ENCODE measurements at places on chromosomes 12 and 14.

GRCh38 chr12:110335481-110336045 lies 54.5 kb downstream of the ATP2A2 start:
- no peak for DNase-seq

GRCh38 chr14:92392711-92393110 lies 69.7 kb downstream of the SLC24A4 start:
- DNase-seq, result no peak

DNA sequence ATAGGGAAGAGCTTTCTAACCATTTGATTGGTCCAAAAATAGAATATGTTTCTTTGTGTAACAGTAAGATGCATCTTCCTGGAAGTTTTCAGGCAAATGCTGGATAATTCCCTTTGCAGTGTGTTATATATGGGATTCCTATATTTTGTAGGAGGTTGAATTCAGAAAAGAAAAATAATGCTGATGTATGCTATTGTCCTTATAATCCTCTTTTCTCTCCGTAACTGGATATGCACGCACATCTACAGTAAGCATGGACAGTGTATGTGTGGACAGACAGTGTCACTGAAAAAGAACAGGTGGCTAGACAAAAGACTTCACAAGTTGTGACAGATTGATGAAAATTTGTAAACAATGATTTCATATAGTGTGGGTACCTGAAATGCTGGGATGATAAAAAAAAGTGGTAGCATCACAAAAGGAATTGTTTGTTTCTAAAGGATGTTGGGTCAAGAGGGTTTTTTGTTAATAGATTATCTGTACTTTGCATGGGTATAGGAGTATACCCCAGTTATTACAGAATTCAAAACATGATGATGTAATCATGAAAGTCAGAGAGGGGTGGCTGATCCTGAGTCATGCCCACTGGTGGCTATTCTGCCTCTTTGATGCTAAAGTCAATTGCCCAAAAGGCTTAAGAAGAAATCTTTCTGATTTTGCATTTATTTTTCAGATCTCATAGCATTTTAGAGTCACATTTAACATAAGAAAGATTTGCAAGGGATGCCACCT lies 160.7 kb upstream of the TMTC1 start:
- no peak for DNase-seq

GRCh38 chr14:49594347-49595091 lies 4.2 kb upstream of the LRR1 start:
- peak; percentile 31 for DNase-seq

- no peak for DNase-seq
Measured at GRCh38 chr12:12007001-12007712, 63.6 kb upstream of the BCL2L14 start.

GRCh38 chr12:127785986-127786590 lies 480.9 kb upstream of the TMEM132C start:
- no peak for DNase-seq

DNA sequence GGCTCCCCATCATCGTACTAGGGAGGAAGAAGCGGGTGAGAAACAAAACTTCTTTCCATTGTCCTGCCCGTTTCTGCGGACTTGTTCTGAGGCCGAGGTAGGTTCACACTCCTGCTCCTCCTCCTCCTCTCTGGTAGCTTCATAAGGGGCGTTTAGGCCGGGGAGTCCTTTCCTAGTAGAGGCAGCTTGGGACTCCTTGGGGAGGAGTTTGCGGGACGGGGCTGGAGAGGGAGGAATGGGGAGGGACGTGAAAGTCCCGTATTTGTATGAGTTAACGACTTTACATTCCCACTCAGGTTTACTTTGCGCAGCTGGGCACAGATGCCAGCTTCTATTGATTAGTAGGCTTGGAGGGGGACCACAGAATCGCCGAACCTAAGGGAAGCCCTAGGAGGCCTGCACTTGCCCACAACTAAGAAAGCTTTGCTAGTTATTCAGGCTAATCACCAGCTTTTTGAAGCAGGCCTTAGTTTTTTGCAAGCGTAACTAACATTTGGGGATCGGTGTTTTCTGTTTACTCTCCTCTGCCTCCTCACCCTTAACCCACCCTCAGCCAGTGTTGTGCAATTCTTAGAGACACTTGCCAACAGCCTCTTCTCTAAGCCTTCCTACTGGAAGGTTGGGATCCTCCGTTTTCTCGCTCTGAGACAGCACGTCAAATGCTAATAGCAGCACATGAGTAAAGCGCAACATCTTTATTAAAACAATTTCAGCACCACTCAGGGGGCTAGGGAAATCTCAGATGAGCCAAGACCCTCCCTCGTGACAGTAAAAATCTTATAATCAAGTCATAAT lies 499 bp downstream of the RNASE4 start:
- no peak for DNase-seq

GRCh38 chr12:97404543-97404942 lies 58.1 kb upstream of the RMST start:
- DNase-seq, result peak; percentile 59

GRCh38 chr14:31619440-31619839 lies 58.2 kb downstream of the NUBPL start:
- DNase-seq, result no peak

- DNase-seq, result no peak
Measured at GRCh38 chr12:14591719-14592118, 24.0 kb upstream of the PLBD1 start.

GRCh38 chr14:49880267-49881064 lies 12.4 kb upstream of the ARF6 start:
- peak; percentile 37 for DNase-seq

DNA sequence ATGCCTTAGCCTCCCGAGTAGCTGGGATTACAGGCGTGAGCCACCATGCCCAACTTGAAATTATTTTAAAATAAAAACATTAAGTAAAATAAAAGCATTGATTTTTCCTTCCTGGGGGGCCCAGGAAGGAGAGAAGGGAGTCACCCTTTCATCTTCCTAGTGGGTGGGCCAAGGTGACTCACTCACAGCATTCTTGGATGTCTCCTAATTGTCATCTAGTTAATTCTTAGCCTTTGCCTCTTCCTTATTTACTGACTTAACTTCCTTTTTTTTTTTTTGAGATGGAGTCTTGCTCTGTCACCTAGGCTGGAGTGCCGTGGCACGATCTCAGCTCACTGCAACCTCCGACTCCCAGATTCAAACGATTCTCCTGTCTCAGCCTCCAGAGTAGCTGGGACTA lies 29.2 kb downstream of the TMEM120B start:
- no peak for DNase-seq

GRCh38 chr12:29395356-29395755 lies 14.4 kb upstream of the ERGIC2 start:
- no peak for DNase-seq

- DNase-seq, result peak; percentile 39
Measured at GRCh38 chr12:130161261-130162243, 712 bp upstream of the FZD10 start.
